Activated CD4-positive, alpha-beta T cell treated with anti-CD3 and anti-CD28 coated beads, Interleukin-10, Interleukin-2, amounts not matched to agents 100 ng/mL and 50 ng/mL, durations not matched to agents 16 hours and 8 hours (primary cell): ENCODE measurements at places on chromosomes 12 and 14.
A peak's percentile ranks its signal among the peaks of the same experiment; 100 is the strongest.

DNA sequence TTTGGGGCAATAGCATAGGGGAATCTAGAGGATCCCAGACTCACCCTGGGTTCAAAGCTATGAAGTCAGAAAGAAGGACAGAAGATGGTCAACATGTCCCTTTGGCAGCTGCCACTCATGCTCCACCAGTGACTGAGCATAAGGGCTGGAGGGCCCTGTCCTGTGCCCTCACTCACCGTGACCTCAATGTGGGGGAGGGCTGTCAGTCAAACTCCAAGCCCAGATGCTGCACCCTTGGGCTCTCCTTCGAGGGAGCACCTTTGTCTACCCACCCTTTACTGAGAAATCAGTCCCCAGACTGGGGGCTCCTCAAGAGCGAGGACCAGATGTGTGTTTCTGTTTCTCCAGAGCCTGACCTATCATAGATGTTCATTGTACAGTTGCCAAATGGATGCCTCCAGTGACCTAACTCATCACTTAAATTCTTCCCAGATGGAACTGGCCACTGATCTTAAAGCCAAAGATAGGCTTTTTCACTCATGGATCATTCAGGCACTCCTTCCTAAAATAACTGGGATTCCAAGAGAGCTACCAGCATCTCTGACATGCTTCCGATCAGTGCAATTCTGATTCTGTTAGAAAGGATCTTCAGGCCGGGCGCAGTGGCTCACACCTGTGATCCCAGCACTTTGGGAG, 27.2 kb upstream of the VSX2 start:
- no peak for DNase-seq

DNA sequence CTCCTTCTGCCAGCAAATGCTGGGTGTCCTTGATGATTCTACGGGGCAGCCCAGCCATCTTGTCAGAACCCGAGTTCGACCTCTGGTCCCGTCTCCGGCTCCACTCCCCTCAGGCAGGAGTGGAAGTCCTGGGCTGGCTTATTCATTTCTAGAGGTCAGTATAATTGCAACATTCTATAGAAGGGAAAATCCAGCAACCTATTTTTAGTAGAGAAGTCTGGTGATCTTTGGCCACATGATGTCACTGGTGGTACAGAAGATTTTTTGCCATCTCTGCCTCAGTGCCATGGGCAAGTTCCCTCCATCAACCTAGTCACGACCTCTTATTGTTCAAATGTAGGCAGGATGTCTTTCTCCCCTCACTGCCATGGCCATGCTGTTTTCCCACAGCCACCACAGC, 22.4 kb downstream of the OR10G2 start:
- DNase-seq: no peak

DNA sequence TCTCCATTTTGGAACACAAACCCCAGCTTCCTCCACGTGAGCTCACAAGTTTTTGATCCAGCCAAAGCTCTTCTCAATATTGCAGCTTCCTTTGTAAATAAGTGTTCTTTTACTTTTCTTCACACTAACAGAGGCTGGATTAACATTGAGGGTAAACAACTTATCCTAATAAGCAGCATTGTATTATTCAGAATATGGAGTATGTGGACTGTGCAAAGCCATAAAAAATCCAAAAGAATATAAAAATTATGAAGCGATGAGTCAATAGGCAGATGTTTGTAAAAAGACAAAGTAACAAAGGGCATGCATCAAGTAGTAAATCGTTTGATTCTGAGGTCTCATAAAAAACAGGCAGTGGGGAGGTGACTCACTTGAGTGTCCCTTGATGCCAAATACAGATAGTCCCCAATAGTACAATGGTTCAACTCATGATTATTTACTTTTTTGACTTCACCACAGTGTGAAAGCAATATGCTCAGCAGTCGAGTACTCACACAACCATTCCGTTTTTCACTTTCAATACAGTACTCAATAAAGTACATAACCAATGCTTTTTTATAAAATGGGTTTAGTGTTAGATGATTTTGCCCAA, 23.1 kb upstream of the KCNK10 start:
- no peak for DNase-seq

DNA sequence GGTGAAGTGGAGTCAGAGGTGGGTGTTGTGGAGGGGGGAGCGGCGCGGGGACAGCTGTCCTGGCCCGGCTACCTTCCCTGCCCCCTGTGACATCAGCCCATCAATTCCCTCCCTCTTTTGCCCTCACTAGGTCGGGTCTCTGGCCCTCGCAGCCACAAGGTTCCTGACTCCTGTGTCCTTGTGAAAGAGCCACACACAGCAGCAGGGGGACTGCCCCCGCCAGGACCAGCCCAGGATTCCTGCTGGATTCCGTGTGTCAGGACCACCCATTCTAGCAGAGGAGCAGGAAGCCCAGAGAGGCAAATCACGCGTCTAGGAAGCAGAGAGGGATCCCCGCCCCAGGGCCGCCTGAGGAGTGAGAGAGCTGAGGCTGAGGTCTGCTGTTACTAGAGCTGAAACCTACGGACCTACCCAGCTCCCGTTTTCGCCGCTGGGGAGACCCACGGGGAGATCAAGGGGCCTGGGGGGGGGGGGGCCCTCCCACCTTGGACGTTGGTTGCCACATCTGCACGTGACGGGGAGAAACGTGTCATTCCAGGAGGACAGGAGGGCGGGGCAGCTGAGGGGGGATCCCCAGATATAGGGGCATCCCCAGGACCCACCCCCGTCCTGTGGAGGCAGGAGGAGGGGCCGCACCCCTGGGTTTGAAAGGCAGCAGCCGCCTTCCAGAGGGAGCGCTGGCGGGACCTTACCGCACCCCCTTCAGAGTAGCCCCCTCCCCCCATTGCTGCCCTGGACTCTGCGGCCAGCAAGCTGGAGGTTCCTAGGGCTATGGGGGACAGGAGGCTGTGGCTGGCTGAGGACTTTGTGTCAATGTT, 12.5 kb upstream of the INF2 start:
- peak; percentile 73 for DNase-seq

DNA sequence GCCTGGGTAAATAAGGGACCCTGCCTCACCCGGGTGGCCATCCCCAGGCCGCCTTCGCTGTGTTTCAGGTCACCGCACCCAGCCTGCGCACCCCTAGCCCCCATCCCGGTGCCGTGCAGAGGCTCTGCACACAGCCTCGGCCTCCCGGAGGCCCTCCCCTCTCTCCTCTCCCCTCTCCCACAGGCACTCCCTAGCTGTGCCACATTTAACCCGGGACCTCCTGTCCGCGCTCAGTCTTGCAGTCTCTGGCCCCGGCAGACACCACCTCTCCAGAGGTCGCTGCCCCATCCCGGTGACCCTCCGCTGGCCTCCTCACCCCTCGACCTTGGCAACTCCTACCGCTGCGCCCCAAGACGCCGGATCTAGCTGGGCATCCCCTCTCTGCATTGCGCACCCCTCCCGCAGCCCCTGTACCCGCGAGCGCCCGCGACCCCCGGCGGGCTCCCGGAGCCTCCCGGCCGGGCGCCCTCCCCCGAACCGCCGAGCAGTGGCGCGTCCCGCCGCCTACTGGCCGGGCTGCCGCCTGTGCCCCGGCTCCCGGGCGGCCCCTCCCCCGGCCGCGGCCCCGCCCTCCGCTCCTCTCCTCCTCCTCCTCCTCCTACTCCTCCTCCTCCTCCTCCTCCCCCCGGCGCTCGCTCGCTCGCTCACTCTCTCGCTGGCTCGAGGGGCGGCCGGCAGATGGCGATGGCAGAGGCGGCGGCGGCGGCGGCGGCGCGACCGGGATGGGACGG, 120.7 kb downstream of the AACS start:
- peak; percentile 83 for DNase-seq

GRCh38 chr12:89862511-89863445, 154.1 kb upstream of the ATP2B1 start:
- DNase-seq: peak; percentile 79

GRCh38 chr12:1313906-1314305, 280.5 kb downstream of the FBXL14 start:
- DNase-seq: no peak

DNA sequence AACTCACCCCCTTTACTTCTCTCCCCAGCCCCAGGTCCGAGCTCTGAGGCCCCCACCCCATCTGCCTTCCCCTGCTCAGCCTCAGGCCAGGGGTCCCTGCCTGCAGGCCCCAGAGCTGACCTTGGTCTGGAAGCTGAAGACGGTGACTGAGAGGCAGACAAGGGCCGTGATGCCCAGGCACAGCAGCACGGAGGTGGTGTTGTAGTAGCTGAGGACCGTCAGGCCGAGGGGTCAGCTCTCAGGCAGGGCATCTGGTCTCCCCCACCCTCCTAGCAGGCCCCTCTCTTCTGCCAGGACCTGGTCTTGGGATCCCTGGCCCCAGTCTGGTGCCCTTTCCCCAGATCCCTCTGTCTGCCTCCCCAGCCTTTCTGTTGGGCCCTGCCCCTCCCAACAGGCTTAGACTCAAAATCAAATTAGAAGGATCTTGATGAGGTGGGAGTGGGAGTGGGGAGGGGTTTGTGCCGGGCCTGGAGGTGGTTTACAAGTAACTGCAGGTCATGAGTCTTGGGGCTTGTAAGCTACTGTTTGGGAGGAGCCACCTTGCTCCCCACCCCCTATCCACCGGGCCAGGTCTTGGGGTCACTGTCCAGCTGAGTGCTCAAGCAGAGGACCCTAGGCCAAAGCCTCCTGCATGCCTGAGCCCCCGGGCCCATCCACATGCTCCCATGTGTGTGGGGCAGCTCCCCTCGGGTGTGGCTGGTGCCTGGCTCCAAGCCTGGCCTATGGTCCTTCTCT, 14.2 kb downstream of the FAIM2 start:
- no peak for DNase-seq

DNA sequence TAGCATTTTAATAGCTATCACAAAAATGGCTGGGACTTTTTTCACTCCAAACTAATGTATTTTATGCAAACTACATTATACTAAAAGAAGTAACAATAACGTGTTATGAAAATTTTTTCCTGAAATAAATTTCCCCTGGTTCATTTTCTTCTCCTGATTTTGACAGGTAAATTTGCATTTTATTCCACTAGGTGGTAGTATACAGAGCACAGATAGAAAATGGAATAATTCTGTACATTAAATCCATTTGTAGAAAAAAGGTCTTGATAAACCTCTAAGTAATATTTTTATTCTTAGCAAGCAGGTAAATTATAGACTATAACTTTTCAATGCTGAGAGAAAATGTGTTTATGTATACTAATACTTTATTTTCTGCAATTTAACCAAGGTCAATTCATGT, 96.5 kb downstream of the BCAT1 start:
- DNase-seq: no peak

DNA sequence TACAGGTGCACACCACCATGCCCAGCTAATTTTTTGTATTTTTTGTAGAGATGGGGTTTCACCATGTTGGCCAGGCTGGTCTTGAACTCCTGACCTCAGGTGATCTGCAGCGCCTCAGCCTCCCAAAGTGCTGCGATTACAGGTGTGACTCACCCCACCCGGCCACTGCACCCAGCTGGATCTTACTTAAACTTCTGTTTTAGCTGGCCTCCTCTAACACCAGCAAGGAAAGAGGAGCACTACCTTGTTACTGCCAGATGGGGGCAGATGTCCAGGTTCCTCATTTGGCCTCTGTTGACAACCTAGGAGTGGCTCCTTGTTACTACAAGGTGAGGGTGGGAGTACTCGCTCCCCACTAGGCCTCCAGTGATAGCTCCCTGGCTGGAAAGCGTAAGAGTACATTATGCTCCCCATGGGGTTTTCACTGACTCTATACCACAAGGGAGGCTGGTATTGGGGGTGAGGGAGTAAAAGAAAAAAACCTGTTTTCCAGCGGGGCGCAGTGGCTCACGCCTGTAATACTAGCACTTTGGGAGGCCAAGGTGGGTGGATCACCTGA, 13.2 kb upstream of the ARF6 start:
- DNase-seq: peak; percentile 88

GRCh38 chr14:90547250-90547649, 150.4 kb downstream of the CALM1 start:
- no peak for DNase-seq

DNA sequence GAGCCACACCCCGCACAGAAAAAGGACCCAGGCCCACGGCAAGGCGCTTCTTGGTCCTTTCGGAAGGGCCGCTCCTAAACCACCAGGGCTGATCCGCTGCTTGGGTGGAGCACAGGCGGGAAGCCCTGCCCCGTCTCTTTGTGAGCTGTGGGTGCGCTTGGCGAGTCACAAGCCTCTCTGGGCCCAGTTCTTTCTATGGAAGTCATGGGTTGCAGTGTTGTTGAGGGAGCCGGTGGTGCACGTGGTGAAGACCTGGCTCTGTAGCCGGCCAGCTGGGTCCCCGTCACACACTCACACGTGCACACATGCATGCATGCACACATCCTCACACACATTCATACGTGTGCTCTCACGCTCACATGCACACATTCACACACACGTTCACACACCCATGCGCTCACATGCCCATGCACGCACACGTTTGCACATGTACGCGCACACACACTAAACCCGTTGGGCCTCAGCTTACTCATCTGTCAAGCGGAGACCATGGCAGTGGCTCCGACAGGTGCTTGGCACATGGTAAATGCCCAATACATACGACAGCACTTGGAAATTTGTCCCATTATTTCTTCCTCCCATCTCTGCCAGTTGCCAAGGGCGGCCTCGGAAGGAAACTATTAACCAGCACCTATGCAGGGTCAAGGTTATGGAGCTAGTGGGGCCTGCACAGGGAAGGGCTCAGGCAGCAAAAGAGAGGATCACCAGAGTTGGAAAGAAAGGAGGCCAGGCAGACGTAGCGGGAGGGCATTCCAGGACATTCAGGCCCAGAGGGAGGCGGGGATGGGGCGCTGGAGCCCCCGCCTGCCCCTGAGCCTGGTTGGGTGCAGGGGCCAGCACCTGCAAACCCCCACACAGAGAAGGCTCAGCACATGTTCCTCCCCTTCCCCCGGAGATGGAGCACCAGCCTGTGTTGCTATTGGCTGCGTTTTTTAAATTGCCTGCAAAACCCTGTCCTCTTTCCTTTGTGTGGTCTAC, 96.9 kb downstream of the SETD3 start:
- DNase-seq: no peak

DNA sequence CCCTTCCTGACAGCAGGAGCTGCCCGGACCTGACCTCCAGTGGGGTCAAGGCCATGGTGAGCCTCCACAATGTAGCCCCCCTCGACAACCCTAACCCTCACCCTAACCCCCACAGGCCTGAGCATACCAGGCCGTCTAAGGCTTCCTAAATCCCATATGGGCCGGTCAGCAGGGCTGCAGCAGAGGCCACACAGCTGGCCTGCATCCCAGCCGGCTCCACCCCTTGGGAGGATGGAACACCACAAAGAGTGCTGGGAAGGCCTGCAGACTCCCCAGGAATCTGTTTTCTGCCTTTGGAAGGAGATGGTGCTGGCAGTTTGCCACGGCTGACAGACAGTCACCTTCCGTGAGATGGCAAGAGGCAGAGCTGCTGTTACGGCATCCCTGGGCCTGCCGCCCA, 2.8 kb downstream of the TMEM179 start:
- no peak for DNase-seq

GRCh38 chr12:116402163-116402939, 124.9 kb upstream of the MED13L start:
- DNase-seq: no peak

- no peak for DNase-seq
These were observed 16.9 kb downstream of the CDKN1B start for GRCh38 chr12:12734054-12734453.

DNA sequence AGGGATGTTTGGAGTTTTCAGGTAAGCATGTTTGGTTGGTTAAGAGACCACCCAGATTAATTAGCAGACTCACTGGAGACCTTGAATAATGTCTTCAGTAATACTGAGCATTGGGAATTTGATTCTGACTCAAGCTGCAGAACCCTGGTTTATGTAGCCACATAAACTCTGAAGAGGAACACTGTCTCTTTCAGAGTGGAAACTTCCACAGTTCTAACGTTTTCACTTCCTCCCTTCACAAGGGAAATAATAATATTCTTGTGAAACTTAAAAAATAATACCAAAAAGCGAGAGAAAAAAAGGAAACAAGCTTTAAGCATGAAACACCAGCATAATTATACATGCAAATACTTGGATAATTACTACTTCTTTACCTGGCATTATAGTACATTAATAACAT, 40.0 kb upstream of the ST8SIA1 start:
- DNase-seq: no peak
